Stimulated activated CD4-positive, alpha-beta T cell treated with anti-CD3 and anti-CD28 coated beads, Interleukin-15, amount 100 ng/mL, for 1 hour (primary cell): ENCODE measurements at places on chromosomes 7 and 10.

DNA sequence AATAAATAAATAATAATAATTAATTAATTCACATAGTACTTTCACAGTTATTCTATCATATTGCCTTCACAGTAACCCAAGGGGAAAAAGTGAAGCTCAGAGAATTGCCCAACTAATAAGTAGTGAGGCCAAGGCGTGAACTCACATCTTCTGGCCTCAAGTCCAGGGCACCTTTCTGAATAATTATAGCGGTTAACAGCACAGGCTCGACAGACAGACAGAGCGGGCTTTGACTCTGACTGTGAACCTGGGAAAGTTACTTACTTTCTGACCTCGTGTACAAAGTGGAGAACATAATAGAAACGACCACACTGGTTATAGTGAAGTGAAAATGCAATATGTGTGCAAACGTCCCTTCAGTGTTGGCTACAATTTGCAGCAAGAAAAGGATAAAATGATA, 5.7 kb upstream of the SMKR1 start:
- DNase-seq: no peak

DNA sequence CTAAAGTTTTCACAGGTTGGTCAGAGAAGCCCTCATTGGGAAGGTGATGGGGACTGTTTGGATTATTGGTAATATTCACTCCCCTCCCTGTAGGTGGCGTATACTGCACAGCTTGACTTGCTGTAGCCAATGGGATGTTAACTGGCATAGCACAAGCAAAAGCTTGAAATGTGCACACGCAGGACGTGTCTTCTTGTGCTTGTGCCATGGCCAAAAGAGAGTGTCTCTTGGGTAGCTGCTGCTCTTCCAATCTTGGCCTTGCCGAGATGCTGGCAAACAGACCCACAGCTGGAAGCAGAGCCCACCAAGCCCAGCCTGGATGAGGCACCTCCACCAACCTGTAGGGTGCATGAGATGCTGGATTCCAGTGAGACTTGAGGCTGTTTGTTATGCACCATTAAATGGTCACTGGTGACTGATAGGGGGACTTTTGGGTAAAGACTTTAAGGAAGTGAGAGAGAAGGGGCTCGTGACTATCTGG, 266.0 kb downstream of the GRID1 start:
- no peak for DNase-seq

GRCh38 chr10:89837165-89838043, 136.0 kb downstream of the KIF20B start:
- DNase-seq: no peak

- DNase-seq: no peak
Observed at GRCh38 chr7:136057509-136057908, 80.3 kb upstream of the MTPN start.

DNA sequence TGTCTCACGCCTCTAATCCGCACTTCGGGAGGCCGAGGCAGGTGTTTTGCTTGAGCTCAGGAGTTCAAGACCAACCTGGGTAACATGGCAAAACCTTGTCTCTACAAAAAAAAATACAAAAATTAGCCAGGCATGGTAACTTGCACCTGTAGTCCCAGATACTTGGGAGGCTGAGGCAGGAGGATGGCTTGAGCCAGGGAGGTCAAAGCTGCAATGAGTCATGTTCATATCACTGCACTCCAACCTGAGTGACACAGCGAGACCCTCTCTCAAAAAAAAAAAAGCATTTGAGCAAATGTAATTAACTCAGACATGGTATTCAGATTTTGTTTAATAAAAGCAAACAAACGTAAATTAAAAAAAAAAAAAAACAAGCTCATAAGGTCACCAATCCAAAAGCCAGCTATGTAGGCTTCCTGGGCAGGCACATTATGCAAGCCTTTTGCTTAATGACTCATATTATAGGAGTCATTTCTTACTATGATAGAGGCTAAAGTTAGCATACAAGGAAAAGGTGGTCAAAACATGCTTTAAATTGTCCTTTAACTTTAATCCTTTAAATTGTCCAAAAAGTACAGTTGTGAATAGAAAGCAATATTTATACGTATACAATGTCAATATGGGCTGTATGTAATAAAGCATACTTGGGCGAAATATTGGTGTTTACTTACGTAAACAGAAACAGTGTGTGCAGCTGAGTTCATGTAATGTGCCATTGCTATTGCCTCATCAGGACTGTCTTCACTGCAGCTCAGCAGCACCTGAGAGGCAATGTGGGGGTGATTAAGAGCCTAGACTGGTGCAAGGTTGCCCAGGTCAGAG, 13.0 kb downstream of the AKR1D1 start:
- no peak for DNase-seq

DNA sequence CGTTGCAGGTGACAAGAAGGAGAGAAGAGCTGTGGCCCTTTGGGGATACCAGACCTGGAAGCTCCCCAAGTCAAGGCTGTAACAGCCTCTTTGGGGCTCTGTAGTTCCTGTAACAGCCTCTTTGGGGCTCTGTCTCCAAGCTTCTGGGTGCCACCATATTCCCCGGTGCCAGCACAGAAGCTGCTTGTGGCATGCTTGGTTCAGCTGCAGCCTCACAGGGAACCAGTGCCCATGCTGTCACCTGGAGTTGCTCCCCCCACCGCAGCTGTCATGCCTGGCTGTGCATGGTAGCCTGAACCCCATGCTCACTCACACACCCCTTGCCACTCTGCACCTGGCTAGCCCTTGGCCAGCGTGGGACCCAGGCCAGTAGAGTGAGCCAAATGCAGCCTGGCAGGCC, 109.1 kb downstream of the ELAPOR2 start:
- DNase-seq: no peak

DNA sequence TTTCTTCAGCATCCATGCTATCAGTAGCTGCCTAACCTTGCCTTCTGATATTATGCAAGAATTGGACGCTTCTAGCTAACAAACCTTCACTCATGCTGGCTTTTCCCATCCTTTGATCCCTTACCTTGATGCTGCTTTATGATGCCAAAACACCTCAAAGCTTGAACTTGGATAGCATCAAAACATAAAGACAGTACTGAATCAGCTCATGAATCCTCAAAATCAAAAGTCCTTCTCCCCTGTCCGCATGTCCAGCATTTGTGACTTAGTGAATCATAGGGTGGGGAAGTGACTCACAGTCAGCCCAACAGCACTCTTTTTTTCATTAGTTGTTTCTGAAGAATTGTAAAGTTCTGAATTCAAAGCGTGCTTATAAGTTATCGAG, 89.5 kb upstream of the PIK3CG start:
- DNase-seq: no peak

- no peak for DNase-seq
Observed at GRCh38 chr10:86522510-86522855, 891 bp upstream of the WAPL start.

DNA sequence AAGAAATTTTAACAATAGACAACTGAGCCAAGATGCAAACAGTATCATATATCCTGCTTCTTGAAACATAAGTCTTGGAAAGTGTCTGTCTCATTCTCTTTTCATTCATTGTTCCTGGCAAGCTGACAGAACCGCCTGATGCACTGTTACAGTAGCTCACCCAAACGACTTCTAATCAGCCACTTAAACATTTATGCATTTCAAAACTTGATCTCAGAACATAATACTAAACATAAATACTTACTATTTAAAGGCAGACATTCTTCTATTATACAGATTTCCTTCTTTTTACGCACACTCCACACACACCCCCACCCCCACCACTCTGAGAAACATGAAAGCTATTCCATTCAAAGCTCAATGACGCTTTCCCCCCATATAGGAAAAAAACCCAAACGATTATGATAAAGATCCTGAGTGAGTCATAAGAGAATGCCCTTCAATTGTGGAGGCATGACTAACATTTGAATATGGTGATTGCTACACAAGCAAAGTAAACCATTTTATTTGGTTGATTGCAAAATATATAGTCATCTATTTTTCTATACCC, 30.5 kb downstream of the SHTN1 start:
- no peak for DNase-seq

- DNase-seq: no peak
Observed at GRCh38 chr10:58723966-58724365, 211.3 kb downstream of the BICC1 start.

- DNase-seq: no peak
Observed at GRCh38 chr10:76265441-76266113, 834.2 kb downstream of the LRMDA start.

DNA sequence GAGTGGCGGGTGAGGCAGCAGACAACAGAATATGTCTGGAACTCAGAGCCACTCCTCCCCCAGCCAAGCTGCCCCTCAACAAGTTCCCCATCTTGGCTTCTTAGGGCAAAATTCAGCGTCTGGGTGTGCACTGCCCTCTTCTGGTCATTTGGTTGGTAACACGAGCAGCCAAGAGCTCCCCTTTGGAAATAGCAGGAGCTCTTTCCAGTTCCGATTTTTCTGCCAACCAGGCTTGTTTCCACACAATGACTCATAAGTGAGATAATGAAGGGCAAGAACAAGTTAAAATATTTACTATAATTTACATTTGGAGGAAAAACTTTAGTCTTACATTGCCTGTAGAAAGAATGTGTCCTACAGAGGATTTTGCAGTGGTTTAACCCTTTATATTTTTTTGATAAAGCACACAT, 70.5 kb downstream of the ADCYAP1R1 start:
- no peak for DNase-seq

DNA sequence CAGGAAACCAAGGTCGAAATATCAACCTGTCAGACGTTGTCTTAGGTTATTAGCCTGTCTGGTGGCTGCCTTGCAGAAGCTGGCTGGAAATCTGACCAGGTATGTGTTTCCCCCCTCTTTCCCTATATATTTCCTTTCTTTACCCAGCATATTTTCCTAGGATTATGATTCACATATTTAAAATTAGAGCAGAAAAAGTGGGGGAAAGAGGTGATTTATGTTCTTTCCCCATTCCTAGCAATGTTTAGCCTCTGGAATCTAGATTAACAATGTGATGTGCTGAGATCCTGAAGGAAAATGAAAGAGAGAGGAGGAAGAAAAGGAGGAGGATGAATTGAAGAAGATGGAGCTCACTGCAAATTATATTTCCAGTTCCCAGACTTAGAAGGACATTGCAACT, 421.4 kb upstream of the AUTS2 start:
- DNase-seq: no peak

DNA sequence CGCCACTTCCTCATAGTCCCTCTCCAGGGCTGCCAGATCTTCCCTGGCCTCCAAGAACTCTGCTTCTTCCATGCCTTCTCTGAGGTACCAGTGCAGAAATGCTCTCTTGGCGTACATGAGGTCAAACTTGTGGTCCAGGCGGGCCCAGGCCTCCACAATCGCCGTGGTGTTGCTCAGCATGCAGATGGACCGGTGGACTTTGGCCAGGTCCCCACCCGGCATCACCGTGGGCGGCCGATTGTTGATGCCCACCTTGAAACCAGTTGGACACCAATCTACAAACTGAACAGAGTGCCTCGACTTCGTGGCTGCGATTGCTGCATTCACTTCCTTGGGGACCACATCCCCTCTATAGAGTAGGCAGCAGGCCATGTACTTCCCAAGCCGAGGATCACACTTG, 11.1 kb downstream of the TUBAL3 start:
- no peak for DNase-seq

GRCh38 chr10:118214776-118215175, 127.3 kb downstream of the FAM204A start:
- no peak for DNase-seq

DNA sequence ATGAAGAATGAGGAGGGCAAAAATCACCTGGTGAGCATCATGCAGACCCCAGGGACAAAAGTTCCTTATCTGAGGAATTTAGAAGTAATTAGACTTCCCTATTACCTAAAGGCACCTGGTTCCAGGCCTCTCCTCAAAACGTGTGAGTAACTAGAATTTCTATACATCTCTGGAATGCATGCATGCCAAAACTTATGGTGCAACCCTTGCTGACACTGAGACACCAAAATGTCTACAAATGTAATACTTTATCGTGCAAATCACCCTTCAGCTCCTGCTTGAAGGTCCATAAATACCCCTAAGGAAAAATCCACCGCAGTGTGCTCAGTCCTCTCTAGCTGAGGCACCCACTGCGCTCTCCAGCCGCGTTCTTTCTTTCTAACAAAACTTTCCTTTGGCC, 84.2 kb downstream of the PAXIP1 start:
- no peak for DNase-seq

GRCh38 chr10:116730464-116731260, 11.7 kb downstream of the HSPA12A start:
- DNase-seq: no peak

GRCh38 chr7:32458025-32458424, 32.2 kb downstream of the LSM5 start:
- DNase-seq: no peak

DNA sequence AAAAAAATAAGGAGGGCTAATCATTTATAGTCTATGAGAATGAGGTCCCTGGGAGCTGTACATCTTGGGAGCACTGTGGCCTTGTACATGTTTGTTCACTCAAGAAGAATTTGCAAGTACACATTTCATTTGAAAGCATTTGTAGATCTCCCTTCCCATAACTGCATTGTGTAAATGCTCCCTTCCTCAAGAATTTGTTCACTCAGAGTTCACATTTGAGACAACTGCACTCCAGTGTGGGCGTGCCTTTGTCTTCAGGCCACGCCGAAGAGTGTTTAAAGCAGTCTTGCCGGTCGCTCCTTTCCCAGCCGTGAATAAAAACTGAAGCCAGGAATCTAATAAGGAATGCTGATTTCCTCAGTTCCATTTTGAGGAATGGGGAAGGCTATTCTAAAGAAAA, 291.1 kb upstream of the LYZL1 start:
- DNase-seq: no peak

GRCh38 chr7:156074084-156074483, 261.8 kb upstream of the SHH start:
- DNase-seq: no peak

- no peak for DNase-seq
Observed at GRCh38 chr10:118729641-118730258, 25.0 kb downstream of the CACUL1 start.

DNA sequence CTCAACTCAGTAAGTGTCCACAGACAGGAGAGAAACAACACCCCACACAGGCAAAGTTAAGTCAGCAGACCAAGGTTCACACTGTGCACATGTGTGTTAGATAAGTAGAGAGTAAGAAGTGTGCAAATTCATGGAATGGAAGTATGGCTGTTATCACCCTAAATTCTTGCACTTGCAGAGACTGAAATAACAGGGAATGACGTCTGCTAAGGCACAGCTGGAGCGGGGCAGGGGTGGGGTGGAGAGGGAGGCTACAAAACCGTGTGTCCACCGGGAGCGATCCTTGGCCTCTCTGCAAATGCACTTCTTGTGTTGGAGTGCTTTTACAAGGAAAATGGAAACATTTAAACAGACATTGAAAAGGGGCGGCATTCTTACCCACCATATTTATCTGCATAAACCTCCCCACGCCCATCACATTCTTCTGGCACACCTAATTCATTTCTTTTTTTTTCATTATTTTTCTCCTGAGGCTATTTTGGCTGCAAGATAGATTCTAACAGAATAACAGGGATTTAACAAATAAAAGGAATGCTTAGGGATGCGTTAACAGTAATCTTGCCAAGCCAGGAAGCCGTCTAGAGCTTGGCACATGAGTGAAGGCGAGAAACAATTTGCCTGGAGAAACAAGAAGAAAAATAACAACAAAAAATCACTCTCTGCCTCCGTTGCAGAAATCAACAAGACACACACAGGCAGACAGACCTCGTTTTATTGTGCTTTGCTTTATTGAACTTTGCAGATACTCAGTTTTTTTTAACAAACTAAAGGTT, 30.1 kb downstream of the TNS3 start:
- no peak for DNase-seq

GRCh38 chr7:30911561-30911969, at the start of gene AQP1:
Gene AQP1 (plus strand): TSS chr7:30911853. CDS start chr7:30911910, 57 bp downstream.
- DNase-seq: no peak

- no peak for DNase-seq
Observed at GRCh38 chr7:4144811-4145510, 537.1 kb upstream of the FOXK1 start.
